GOT3 (cell line): ENCODE measurements at places on chromosomes 7 and 10.

GRCh38 chr10:35382096-35382495, 45.8 kb downstream of the CCNY start:
- DNase-seq = no peak

GRCh38 chr10:102758240-102758932, 14.6 kb downstream of the WBP1L start:
- no peak for DNase-seq

DNA sequence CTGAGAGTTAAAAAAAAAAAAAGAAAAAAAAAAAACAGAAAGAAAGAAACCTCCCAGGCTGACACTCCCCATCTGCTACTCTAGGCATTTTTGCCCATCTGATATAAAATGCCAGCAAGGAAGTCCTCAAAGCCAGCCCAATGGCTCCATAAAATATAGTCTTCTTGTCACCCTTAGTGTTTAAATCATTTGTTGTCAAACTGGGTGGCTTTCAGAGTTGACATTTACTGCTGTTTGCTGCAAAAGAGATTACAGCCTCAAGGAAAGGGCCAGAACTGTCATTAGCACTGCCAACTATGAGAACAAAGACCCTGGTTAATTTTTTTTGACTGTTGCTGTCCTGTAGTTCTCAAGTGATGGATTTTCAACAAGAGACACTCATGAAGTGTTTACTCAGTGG, 86.5 kb downstream of the TRIL start:
- no peak for DNase-seq

GRCh38 chr10:31374146-31374696, 55.2 kb downstream of the ZEB1 start:
- no peak for DNase-seq
